ENCODE measurements at places on chromosomes 16 and 17.

GRCh38 chr17:51833045-51833444, 325.5 kb downstream of the CA10 start:
- DNase-seq, result no peak

DNA sequence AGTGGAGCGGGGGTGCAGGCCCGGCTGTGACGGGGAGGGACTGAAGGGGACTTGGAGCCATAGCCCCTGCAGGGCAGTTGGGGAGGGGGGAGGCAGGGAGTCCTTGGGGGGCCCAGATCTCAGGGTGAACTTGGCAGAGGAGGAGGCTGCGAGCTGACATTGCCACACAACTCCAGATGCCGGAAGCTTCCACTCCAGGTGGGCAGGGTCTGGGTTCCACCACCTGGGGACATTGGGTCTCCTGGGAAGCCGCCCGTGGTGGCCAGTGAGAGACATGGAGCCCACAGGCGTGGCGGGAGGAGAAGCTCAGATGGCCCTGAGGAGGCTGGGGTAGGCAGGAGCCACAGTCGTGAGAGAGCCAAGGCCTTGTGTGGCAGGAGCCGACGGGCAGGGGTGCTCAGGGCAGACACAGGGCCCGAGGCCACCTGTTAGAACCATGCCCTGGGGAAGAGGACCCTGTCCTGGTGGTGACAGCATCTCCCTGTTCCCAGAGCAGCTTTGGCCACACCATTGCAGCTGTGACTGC, 18.2 kb upstream of the GAA start:
- DNase-seq, result no peak

DNA sequence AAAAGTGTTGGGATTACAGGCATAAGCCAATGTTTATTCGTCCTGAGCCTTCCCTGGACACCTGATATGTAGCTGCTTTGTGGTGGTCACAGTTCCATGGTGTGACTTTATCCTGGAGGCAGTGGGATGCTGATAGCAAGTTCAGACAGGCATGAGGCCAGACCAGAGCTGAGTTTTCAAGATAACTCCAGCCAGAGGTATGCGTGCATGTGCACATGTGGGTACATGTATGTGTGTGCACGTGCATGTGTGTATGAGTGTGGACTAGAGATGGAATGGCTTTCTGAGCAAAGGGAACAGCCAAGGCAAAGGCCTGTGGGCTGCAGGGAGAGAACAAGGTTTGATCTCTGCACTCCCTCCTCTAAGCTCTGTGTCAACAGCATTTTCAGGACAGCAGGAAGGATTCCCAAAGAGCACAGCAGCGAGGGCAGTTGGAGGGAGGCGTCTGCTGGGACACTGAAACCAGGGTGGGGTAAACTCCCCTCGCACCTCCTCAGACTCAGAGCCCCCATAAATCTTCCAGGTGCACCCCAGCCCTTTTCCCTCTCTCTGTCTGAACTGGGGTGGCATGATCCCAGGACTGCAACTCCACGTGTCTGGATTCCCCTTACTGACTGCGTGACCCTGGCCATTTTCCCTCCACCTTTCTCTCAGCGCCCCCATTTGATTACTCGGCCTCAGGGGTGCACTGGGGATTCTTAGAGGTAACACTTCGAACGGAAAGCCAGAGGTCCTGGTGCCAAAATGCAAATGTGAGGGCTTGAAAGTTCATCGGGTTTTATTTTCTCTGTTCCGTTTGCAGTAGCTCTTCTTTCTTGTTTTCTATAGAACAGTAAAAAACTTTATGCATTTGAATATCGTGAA, 15.3 kb downstream of the NLRC5 start:
- no peak for DNase-seq

GRCh38 chr17:60960398-60961065, 282.9 kb downstream of the BCAS3 start:
- no peak for DNase-seq

DNA sequence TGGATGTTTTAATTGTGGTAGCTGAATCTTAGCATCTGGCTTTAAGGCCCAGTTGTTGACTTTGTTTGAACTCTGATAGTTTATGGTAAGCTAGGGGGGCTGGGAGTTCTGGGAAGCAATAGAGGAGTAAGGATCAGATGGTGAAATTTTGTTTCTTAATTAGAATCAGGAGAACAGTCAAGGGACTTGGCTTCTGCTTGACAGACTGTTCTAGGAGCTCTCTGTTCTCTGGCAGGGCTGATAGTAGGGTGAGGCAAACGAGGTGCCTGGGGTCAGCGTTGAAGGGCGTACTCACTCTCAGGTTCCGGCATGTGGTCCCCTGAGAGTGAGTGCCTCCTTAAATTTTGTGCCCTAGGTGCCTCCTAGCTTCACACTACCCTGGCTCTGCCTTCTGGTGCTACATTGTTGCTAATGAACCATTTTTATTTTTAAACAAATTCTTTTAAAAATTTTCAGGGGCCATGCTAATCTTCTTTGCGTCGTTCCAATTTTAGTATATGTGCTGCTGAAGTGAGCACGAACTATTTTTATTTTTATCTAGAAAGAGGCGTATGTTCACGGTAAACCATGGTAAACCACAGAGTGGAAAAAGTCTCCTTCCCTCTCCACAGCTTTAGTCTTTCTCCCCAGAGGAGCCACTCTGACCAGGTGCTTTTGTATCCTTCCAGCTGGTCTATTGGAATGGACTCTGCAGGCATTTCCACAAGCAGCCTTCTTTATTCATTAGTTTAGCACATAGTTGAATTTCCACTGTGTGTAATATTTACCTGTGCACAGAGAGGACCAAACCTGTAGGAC, 19.7 kb downstream of the SLC7A6 start:
- no peak for DNase-seq

DNA sequence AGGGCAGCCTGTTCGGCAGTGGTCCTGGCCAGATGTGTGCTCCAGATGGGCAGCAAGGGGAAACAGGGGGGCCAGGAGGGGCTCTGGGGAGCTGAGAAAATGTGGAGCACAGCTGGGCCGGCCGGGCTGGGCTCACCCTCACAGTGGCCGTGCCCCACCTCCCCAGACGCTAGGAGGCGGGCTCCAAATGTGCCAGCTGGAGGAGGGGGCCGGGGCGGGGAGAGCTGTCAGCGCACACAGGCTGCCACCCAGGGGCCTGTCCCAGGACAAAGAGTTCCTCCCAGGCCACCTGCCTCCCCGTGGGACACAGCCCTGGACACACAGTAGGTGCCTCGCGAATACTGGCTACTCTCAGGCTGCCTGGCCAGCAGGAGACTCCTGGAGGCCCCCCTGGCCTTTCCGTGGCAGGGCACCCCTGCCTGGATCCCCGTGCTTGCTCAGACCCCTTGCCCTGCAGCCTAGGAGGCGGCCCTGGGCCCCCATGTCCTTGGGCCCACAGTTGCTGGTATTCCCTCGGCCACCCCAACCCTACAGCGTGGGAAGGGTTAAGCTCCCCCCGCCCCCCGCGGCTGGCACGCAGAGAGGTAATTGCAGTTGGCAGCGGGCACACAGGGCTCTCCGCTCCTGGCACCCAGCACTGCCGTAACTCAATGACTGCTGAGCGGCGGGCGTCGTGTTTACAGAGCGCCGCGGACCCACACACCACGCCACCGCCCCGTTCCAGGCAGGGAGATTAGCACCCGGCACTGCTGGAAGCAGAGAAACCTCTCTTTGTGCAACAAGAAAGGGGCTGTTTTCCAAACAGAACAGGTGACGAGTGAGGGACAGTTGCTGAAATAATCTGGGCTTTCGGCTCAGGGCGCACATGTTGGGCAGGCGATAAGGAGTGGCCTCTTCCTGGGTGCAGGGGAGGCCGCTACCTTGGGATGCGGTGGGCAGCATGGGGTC, 32.2 kb downstream of the BAHCC1 start:
- DNase-seq, result no peak

DNA sequence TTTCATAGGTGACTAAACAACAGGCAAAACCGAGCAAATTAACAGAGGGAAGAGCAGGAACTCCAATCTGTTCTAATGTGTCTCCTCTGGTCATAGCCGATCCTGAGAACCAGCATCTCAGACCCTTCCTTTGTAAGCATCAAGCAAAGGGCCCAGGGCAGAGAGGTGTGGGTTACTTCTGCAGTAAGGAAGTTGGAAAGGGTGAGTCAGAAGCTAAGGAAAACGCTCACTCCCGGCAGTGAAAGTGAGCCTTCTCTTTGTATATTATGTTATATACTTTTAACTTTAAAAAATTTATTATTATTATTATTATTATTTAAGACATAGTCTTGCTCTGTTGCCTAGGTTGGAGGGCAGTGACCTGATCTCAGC, 77.7 kb downstream of the MRM3 start:
- no peak for DNase-seq

- no peak for DNase-seq
Measured at GRCh38 chr16:27366687-27367460, 35.1 kb upstream of the IL21R start.

GRCh38 chr17:54029986-54030385, 207.3 kb downstream of the KIF2B start:
- DNase-seq, result no peak

GRCh38 chr16:8126313-8126712, 464.0 kb downstream of the TMEM114 start:
- DNase-seq, result no peak

- DNase-seq, result no peak
Measured at GRCh38 chr16:13351601-13352217, 450.3 kb downstream of the SHISA9 start.

DNA sequence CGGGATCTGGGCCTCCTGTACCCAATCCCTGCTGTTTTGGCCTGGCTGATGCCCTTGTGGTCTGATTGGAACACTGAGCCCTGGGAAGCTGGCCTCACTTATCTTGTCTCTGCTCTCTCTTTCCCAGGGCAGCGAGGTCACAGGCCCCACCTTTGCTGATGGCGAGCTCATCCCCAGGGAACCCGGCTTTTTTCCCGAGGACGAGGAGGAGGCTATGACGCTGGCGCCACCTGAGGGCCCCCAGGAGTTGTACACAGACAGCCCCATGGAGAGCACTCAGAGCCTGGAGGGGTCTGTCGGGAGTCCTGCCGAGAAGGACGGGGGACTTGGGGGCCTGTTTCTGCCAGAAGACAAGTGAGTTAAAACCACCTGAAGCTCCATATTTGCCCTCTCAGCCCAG, 126.0 kb downstream of the RAB11FIP4 start:
- DNase-seq, result no peak

GRCh38 chr17:56506349-56506748, 87.2 kb upstream of the NOG start:
- no peak for DNase-seq

Measured in erythroblast (primary cell).